ENCODE measurements at places on chromosomes 7 and 10. TPM values are rescaled to one million over a fixed set of nuclear protein-coding genes. Genes with fewer than 3 reads are reported as not detected.

The ZNF727 gene
- total RNA-seq: not detected

The POR gene
- 42.7 TPM for total RNA-seq

DNA sequence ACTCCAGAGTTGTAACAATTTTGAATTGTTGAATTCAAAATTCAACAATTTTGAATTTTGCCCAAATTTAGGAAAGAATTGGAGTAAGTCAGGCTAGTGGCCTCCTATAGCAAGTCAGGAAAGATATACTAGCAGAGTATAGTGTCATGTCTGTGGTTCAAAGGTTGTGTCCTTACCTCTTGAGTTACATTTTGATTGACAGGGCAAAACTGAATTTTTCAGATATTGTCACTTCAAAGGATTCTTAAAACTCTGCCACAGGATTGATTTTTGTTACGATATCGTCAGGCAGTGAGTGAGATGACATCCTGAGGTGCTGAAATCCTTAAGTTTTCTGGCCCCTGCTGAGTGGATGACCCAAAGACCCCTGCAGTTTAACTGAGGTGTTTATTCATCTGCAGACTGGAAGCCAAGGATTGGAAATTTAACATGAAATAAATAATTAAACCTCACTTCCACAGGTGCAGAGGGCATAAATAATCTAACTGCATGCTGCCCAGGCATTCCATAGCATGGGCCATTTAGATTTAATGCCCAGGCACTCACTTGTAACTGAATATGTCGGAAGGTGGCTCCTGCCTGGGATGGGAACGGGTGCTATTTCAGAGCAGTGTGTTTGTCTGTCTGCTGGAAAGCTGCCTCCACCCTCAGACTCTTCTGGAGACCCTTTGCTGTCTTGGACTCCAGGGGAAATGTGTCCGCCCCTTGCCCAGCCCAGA, 50.8 kb downstream of the RBM20 start:
- no peak for DNase-seq

- no peak for DNase-seq
Observed at GRCh38 chr7:135792866-135793265, 44.3 kb upstream of the FAM180A start.

GRCh38 chr7:132226046-132226956, 350.0 kb downstream of the PLXNA4 start:
- DNase-seq: no peak

DNA sequence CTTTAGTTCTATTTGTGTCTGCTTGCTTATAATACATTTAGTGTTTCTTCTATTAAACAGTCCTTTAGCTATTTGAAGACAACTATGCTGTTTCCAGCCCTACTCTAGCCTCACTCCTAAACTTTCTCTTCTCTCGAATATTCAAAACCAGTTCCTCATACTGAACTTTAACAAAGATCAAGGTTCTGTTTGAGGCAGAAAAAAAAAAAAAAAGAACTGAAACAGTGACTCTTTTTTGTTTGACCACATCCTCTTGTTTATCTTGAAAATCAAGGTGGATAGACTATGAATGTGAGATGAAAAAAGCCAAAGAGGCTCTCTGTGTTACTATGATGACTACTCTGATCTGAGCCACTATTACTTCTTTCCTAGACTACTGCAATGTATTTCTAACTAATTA, 154.3 kb downstream of the ZNF365 start:
- no peak for DNase-seq

The EN2 gene
- total RNA-seq: not detected

The GARIN1A gene
- total RNA-seq: 0.89 TPM

DNA sequence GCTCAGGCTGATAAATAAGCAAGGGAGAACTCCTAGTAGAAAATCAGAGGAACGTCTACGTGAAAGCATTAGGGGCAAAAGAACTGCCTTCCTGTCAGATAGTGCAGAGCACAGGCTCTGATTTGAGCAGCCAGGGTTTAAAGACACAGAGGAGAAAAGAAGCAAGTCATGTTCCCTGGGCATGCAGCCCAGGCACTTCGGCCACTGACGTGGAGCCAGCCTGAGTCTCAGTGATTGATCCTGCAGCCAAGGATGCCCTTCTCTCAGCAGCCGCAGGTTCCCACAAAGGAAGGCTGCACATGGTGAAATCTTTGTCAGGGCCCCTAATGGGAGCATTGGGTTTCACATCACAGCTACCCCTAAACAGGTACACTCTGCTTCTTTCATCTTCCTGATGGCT, 161.7 kb upstream of the HPS1 start:
- peak; percentile 22 for DNase-seq

DNA sequence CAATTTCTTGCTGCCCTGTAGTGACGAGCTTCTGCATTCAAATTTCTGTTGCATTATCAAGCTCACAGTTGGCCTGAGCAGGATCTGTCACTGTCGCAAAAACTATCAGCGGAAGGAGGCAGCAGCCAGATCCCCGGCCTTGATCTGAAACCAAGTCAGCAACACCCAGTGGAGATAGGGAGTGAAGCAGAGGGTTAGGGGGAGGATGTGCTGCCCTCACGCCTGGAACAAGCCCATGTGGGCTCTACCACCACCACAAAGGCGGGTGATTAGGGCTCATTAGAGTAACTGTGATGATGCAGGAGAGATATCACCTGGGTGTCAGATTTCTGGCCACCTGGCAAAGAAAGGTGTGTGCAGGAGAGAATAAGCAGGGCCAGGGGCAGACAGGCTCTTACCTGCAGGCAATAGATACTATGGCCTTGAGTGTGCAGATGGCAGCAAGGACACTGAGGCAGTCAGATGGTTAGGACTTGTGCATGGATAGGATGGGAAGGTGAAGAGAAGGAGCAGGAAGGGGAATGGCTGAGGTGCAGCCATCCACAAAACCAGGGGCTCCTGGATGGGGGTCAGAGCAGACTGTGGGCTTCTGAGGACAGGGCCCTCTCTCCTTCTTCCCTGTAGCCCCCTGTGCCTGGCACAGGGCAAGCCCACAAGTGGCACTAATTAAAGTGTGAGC, 417.3 kb downstream of the RPS24 start:
- no peak for DNase-seq

The AUTS2 gene
- total RNA-seq: 1.4 TPM

- no peak for DNase-seq
Observed at GRCh38 chr7:80362010-80362618, 149.8 kb downstream of the GNAT3 start.

The HECW1 gene
- 4.8 TPM for total RNA-seq

The ANKRD7 gene
- total RNA-seq: 0.25 TPM

The NACAD gene
- 1.0 TPM for total RNA-seq

DNA sequence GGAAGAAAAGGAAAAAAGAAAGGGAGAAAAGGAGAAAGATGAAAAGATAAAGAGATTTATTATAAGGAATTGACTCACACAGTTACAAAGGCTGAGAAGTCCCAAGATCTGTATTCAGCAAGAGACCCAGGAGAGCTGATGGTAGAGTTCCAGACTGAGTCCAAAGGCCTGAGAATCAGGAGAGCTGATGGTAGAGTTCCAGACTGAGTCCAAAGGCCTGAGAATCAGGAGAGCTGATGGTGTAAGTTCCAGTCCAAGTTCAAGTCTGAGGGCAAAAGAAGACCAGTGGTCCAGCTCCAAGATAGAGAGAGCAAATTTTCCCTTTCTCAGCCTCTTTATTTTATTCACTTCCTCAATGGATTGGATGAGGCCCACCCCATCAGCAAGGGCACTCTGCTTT, 97.3 kb upstream of the AOAH start:
- no peak for DNase-seq

- DNase-seq: no peak
Observed at GRCh38 chr7:44431091-44431608, 59.3 kb downstream of the NUDCD3 start.

The MYOF gene
- total RNA-seq: 256 TPM

The BLVRA gene
- 12.8 TPM for total RNA-seq

The CYP2E1 gene
- total RNA-seq: not detected

DNA sequence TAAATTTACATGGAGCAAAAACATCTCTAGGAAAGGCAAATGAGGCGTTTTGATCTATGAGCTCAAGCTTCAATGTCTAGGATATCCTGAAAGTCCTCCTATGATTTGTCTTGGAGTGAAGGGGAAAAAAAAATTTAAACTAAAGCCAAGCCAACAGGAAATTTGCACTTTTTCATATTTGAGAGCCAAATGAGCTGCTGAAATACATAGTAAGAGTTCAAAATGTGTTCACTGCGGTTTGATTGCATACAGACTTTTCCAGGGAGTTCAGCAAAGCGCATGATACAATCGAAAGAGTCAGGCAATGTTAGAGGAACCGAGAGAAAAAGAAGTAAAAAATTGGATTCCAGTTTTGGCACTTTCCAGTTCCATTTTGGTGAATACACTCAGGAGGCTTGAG, 633.4 kb upstream of the MGMT start:
- DNase-seq: no peak

DNA sequence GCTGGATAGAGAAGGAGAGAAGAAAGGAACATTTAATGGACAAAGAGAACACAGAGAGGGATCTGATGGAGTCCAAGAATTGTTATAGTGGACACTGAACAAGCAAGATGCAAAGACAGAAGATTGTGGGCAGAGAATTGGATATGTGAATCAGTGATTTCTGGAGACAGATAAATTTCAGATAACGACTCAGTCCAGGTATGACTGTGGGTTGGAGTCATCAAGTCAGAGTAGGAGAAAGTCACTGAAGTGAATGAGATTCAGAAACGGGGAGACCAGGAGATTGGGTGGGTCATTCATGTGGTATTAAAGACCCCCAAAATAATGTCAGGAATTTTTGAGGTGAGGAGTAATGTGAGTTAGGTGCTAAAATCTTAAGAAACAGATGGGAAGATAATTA, 23.0 kb downstream of the ASB4 start:
- DNase-seq: no peak

The SUN3 gene
- total RNA-seq: not detected

The SPDYE2 gene
- total RNA-seq: not detected

- no peak for DNase-seq
Observed at GRCh38 chr10:122331615-122332446, 42.7 kb upstream of the PLEKHA1 start.

The PRF1 gene
- not detected for total RNA-seq

- no peak for DNase-seq
Observed at GRCh38 chr10:47224546-47225218, 75.3 kb upstream of the GDF10 start.

DNA sequence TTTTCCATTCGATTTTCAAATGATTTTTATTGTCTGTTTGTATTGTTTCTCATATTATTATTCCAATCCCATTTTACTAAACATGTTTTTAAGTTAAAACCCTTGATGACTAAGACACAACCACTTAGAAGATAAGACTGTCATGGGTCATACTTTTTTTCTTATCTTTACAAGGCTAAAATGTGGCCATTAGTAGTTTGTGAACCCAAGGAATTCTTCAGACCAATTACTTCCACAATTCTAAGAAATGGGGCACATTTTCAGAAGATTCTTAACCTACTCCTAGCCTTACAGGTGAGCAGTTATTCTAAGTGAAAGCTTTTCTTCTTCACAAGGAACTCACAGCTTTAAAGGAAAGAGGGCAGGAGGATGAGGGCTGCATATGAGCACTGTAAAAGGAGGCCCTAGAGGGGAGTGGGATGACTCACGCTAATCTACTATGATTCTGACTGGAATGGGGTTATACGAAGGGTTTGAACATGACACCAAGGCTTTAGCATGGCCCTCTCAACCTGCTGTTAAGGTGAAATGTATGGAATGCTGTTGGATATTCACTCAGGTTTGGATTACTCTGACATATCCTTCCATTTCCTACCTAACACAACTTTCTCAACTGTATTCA, 81.0 kb downstream of the SORCS1 start:
- DNase-seq: no peak

DNA sequence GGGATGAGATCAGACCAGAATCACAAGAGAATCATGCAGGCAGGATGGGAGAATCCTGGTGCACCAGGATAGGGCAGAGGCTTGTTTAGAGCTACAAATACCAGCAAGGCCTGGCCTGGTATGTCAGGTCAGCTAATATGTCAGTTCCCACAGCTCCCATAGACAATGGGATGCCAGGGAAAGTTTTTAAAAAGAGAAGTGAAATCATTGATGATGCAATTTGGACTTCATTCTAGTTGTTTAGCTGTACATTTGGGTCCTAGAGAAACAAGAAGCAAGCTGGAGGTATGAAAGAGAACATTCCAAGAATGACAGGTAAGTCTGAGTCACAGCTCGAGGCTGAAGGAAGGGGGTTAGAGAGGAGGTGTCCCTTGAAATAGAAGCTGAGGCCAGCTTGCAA, 45.2 kb downstream of the GPR141 start:
- no peak for DNase-seq

The PNLIPRP1 gene
- total RNA-seq: not detected

DNA sequence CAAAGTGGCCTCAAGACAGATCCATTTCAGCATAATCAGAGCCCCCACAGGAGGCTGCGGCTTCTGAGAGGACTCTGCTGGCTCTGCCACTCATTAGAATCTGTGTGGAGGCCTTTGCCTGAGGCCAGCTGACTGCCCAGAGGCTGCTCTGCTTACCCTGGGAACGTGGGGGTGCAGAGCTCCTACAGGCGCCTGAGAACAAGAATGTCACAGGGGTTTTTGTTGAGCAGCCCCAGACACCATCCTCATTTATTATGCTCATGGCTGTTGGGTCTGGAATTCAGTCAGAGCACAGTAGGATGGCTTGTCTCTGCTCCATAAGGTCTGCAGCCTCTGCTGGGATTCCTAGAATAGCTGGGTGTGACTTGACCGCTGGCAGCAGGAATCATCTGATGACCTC, 101.8 kb upstream of the GDF10 start:
- no peak for DNase-seq

- no peak for DNase-seq
Observed at GRCh38 chr10:104393387-104393786, 39.8 kb downstream of the CFAP58 start.

The IRF5 gene
- under 0.01 TPM for total RNA-seq

DNA sequence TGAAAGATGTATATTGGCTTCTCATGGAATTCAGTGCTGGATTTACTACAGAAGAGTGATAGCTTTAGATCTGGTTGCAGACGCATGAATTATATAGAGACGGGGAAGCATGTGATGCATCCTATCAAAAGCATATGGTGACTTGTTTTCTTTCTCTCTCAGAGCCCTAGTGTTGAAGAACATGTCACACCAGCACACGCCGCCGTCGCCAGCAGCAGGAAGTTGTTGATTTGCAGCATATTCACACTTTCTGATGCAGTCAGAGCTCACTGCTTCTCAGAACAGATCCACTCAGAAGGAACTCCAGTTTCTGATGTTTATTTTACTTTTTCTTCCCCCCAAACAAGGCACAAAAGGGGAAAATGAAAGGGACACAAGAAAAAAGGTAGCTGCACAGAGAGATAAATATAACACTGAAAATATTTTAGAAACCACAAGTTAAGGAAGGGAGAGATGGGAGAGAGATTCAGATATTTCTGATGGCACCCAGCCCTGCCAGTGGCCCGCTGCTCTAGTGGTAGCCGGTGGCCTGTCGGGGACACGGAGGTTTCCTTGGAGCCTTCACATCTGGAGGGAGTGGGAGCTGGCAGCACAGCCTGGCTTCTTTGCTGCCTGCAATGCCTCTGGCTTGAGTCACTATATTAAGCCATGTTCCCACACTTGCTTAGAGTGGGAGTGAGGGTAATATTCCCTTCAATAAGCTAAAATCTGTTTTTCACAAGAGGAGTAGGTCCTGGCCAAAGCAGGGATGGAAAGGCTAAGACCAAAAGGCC, 123.2 kb downstream of the NRP1 start:
- peak; percentile 94 for DNase-seq

GRCh38 chr7:80609751-80610150, 28.7 kb upstream of the CD36 start:
- DNase-seq: no peak

- no peak for DNase-seq
Observed at GRCh38 chr7:134910968-134911367, 75.3 kb upstream of the AGBL3 start.

All from GM23248 (cell line).